ENCODE measurements at places on chromosomes 7 and 10. TPM values are rescaled to one million over a fixed set of nuclear protein-coding genes. Genes with fewer than 3 reads are reported as not detected.

DNA sequence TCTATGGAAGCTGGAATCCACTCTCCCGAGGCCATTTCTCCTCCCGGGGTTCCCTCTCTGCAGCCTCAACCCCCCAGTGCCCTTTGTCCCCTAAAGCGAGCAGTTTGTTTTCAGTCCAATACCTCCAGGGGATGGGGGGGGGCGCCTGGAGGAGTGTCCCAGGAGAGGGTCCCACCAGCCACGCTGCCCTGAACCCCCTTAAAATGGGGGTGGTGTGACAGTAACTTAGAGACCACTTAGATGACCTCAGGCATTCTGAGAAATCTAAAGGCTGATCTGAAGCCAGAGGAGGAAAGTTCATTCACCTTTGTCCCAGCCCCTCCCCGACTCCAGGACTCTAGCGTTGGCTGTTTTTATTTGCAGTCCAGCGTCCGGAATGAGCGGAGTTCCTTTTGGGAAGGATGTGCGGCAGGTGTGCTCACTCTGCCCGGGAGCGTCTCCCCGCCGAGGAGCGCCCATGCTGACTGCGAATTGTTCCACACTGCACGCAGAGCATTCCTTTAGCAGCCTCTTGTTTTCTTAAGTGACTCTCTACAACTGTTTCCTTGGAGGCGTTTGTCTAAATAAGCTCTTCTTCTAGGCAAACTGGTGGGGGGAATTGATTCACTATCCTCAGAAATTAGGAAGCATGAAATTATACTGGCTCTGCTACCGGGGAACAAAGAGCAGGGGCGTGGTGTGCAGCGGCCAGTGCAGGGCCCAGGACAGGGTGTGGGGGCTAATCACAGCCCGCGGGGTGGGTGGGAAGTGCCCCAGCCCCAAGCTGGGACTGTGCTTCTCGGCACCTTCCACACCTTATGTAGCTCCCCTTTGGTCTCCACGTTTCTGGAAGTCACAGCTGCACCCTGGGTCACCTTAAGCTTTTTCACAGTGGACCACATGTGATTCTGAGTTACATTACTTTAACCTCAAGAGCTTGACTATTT, 46.3 kb downstream of the SYPL1 start:
- no peak for DNase-seq

GRCh38 chr10:78196964-78197363, 163.3 kb downstream of the RPS24 start:
- no peak for DNase-seq

- DNase-seq: no peak
These were observed 23.8 kb upstream of the UBE2D1 start for GRCh38 chr10:58311026-58311425.

DNA sequence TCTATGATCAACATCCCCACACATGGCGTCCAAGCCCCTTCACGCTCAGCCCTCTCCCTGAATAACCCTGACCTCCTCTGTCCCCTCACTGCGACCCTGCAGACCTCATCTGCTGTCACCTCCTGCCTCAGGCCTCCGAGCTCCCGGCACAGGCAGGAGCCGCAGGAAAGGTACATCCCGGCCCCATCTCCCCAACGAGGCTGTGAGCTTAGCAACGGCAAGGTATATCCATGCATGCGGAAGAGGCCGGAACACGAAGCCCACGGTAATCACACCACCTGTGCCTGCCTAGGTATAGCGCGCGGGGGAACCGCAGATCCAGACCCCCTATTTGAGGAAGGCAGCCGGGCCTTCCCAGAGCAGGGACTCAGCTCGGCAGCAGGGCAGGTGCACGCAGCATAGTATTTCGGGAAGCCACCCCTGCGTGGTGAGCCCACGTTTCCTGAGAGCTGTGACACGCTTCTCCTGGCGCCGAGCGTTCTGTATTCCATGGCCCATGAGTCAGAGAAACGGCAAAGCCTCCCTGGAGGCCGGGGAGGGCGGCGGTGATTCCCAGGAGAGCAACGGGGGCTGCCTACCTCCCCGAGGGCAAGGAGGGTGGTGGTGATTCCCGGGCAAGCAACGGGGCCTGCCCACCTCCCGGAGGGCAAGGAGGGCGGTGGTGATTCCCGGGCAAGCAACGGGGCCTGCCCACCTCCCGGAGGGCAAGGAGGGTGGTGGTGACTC, 50.1 kb upstream of the DNAAF5 start:
- no peak for DNase-seq

DNA sequence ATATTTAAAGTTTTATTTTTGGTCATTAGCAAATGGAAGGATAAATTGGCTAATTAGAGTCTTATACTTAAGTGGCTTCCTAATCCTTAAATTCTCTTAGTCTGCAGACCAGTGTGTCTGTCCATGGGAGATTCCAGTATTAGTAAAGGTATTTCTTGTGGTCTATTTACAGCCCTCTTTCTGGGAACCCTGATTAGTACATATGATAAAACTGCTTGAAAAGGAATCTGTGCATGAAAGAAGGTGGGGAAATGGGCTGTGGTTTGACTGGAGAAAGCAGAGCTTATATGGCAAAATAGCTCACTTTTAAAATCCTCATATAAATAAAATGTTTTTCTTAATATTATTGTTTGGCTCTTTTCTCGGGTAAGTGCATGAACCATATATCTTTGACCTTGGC, 124.5 kb upstream of the RHOBTB1 start:
- DNase-seq: no peak

- no peak for DNase-seq
These were observed 1.9 kb downstream of the USP6NL start for GRCh38 chr10:11609492-11610093.

CPN1 gene
- not detected for total RNA-seq

TMEM72 gene
- total RNA-seq: not detected

FGFBP3 gene
- 18.3 TPM for total RNA-seq

CYP26C1 gene
- total RNA-seq: under 0.01 TPM

All from frontal cortex (tissue), 4 donors.